ENCODE measurements at places on chromosomes 6 and 20. TPM values are rescaled to one million over a fixed set of nuclear protein-coding genes. Genes with fewer than 3 reads are reported as not detected.

The OXT gene
- 2.6 TPM for total RNA-seq

The LIN28B gene
- total RNA-seq, result not detected

The SLC44A4 gene
- total RNA-seq, result not detected

The TJAP1 gene
- total RNA-seq, result 47.7 TPM

The CLPSL1 gene
- not detected for total RNA-seq

The UNC5CL gene
- 7.3 TPM for total RNA-seq

The LGSN gene
- total RNA-seq, result 0.08 TPM

The FOXQ1 gene
- total RNA-seq, result not detected

Data from naive thymus-derived CD8-positive, alpha-beta T cell (primary cell).